ENCODE measurements at places on chromosomes 4 and X.

GRCh38 chr4:46445710-46446314, 55.9 kb upstream of the GABRA2 start:
- no peak for DNase-seq

GRCh38 chrX:87975365-87975764, 457.8 kb downstream of the KLHL4 start:
- no peak for DNase-seq

- no peak for DNase-seq
Observed at GRCh38 chr4:73816814-73817213, 19.7 kb upstream of the CXCL6 start.

- DNase-seq = no peak
Observed at GRCh38 chr4:168593399-168593798, 96.5 kb downstream of the PALLD start.

GRCh38 chrX:133412246-133412645, 3.0 kb downstream of the GPC4 start:
- DNase-seq = no peak

DNA sequence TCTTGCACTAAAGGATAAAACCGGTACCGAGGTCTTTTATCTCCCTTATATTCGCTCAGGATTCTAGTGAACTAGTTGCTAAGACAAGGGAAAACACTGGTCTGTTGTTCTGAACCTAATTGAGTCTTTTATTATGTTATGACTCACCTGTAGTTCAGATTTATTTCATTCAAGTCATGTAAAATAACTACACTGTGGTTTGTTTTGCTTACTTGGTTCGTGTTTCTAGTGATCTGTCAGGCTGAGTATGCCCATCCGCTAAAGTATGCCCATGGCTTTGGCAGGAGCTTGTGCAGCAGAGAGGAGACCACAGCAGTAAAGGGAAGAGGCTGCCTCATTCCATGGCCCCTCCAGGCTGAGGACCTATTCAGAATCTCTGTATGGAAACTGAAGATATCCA, 126.1 kb downstream of the AFF1 start:
- no peak for DNase-seq

DNA sequence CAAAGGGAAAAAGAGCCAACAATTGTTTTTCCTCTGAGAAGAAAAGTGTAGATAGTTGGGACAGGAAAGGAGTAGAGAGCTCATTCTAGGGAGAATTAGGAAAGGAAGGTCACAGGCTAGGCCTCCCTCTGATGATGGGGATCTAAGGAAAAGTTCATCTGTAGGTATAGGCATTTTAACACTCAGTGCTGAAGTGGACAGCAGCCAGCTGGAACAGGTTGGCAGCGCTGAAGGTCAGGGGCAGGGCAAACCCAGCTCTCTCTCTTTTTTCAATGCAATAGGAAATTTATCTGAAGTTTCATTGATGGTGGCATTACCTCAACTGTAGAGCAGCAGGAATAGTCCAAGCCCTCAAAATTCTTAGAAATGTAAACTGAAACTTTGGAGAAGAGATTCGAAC, 98.5 kb upstream of the ETNPPL start:
- DNase-seq = no peak

- DNase-seq = no peak
Observed at GRCh38 chr4:45036677-45037076, 310.3 kb upstream of the GNPDA2 start.

GRCh38 chrX:118975831-118976598, 1.6 kb downstream of the LONRF3 start:
- DNase-seq = peak; percentile 49

- no peak for DNase-seq
Observed at GRCh38 chr4:7487998-7488671, 53.4 kb upstream of the PSAPL1 start.

GRCh38 chr4:177401658-177402273, 40.5 kb downstream of the AGA start:
- DNase-seq = no peak

- no peak for DNase-seq
Observed at GRCh38 chr4:61860376-61860775, 660.2 kb downstream of the ADGRL3 start.

DNA sequence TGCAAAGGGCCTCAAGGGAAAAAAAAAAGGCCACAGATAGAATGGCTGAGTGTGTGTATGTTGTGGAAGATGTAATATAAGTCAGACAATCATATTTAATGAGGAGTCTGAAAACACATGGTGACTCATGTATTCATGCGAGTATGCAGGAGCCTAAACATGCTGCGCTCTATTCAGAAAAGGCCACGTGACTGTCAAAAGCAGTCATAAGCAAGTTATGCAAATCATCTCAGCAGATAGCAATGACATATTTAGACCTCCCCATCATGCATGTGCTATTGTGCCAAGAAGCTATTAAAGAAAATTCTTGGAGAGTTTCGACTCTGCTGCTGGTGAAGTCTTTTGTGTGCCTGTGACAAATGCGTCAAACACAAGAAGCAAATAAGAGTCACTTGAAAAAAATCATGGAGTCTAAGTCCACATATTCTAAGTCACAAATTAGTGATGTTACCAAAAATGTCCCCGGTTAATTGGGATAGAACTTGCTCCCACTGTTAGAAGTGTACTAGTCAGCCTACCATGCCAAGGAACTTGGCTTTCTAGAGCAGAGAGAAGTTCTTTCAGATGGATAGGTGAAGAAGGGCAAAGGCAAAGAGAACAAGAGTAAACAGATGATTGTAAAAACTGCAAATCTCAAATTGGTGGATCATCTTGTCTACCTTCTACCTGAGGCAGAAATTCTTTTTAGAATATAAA, 5.0 kb downstream of the LNX1 start:
- DNase-seq = no peak

DNA sequence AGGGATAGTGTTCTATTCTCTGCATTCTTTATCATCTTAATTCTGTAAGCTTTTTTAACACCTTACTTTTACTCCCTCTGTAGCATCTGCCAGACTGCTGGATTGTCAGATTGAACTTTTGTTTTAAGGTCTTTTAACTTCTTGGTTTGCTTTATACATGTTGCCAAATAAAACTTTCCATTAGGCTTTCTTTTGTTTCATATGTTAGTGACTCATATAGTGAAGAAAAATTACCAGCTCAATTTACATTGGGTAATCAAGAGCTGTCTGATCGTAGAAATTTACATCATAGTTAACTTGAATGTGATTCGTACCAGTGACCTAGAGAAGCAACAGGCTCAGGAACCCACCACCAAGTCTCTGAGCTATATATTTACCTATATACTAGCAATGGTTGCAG, 28.5 kb upstream of the KLHL4 start:
- no peak for DNase-seq

- DNase-seq = no peak
Observed at GRCh38 chr4:113539408-113539807, 222.1 kb downstream of the CAMK2D start.

- DNase-seq = no peak
Observed at GRCh38 chr4:8457646-8458252, 17.2 kb downstream of the TRMT44 start.

- DNase-seq = no peak
Observed at GRCh38 chr4:96543346-96543745, 703.5 kb downstream of the PDHA2 start.

- no peak for DNase-seq
Observed at GRCh38 chr4:60605646-60606354, 594.3 kb upstream of the ADGRL3 start.

GRCh38 chr4:7529368-7530080, 94.8 kb upstream of the PSAPL1 start:
- DNase-seq = no peak

- no peak for DNase-seq
Observed at GRCh38 chrX:133561251-133561650, 146.0 kb upstream of the GPC4 start.

DNA sequence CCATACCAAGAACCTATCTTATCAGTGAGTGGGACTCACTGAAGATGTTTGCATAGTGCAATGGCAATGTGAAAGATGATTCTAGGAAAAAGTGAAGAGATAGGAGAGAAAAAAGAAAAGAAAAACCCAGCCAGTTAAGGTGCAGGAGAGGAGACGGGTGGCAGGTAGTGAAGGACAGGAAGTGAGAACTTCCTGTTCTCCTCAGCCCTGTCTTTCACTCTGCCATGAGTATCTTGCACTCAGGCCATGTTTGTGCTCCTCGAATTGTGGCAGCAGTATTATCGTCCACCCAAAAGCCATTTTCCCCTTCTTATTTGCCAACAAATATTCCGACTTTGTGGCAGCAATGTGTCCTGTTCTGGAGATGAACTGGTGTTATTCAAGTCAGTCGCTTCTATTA, 8.6 kb upstream of the ENPEP start:
- no peak for DNase-seq

DNA sequence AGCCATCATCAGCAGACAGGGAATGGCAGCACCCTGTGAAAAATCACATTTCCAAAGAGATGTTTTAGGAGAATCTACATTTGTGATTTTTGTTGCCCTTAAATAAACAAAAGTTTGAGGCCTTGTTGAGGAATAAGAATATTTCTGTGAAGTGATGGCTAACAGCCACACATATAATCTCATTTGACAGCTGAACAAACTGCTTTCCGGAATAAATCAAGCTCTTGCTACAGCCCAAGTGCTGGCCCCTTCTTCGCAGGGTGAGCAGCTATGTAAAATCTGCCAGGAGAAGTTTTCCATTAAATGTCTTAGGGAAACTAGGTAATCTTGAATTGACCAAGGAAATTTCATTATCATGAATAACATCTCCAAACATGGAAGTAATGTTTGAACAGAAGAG, 106.4 kb upstream of the GPM6B start:
- DNase-seq = no peak

DNA sequence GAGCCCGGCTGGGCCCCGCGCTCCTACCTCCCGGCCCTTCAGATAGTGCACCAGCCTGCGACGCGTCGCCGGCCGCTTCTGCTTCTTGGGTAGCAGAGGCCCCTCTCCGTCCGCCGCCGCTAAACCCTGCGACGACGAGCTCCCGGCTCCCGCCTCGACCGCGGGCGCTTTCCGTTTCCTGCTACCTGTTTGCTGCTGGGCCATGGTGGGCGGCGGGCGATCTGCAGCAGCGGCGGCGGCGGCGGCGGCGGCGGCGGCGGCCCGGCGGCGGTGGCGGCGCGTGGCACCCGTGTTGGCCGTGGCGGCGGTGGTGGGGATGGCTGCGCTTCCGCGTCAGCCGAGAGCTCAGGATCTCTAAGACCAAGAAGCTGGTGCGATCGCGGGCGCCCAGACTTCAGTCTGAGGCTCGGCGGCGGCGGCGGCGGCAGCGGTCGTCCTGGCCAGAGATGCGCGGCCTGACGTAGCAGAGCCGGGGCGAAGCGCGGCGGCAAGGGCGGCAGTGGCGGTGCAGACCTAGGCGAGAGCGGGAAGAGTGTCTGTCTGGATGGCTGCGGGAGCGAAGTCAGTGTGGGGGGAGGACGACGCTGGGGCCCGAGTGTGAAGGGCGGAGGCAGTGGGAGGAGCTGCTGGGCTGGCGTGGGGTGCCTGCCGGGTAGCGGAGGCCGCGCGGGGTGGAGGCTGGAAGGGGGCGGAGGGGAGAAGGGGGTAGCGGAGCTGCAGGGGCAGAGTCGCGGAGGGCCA, at the start of gene DCAF12L2:
Gene DCAF12L2 (minus strand): TSS at position 569 of the 741 bp plus-strand sequence. CDS start 365 bp downstream, at position 204.
- DNase-seq = no peak

DNA sequence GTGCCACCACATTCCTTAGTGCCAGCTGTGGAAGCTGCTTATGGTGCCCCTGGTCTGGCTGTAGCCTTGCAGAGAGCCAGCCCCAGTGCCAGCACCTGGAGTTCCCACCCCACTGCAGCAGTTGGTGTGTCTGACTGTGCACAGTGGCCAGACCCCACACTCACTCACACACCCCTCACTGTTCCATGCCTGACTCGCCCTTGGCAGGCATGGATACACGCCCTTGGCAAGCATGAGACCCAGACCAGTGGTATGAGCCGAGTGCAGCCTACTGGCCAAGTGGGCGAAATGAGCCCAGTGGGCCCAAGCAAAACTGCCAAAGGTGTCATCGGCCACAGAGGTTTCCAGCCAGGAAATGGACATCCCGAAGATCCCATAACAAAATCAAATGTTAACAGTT, 27.4 kb downstream of the NAA11 start:
- no peak for DNase-seq
